ENCODE measurements at places on chromosomes 2 and 18. TPM values are rescaled to one million over a fixed set of nuclear protein-coding genes. Genes with fewer than 3 reads are reported as not detected.

DNA sequence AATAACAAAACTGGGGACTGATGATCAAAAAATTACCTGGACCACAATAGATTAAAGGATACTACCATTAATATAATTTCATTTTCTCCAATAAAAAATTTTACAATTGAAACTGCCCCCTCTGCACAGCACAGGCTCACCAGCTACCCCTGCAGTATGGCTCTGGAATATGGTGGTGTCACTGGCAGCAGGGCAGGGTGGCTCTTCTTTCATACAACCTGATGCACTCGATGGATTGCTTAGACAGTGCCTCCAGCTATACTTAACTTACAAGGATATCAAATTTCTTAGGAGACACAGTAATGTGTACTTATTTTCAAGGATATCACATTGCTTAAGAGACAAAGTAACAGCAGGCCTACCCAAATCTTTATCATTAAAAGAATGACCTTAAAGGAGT, 124.0 kb downstream of the PRELID3A start:
- no peak for DNase-seq

GRCh38 chr18:9927392-9928063, 13.7 kb downstream of the VAPA start:
- DNase-seq, result no peak

DNA sequence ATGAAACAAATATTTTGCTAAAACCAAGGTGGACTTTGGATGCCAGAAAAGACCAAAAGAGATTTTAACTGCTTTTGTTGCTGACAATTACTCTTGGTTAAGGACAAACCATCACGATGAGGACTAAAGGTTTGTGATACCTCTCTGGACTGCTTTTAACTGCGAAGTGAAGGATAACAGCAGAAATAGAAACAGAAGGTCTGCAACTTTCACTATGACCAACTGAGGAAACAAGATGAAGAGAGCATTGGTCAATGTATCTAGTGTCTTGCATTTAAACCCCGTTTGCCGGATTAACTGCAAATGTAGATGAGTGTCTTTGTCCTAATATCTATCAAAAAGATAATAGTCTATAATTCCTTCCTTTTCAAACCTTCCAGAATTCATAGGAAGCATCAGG, 541.7 kb downstream of the ERBB4 start:
- DNase-seq, result no peak

GRCh38 chr2:218518876-218519275, 49.3 kb downstream of the USP37 start:
- no peak for DNase-seq

GRCh38 chr18:44117821-44118220, 562.9 kb upstream of the SETBP1 start:
- no peak for DNase-seq

DNA sequence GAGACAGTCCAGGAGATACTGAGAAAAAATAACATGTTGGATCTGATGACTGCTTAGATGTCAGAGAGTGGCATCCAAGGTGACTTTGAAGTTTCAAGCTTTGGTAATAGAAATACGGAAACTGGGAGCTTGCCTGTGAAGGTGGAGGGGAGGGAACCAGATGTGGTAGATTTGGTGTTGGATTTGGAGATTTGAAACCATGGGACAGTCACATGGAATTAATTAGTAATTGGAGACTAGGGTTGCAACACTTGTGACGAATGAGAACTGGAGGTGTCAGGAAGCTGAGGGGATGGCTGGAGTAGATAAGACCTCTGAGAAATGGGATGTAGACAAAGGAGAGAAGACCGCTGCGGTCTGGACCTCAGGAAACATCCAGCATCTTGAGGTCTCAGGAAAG, 46.7 kb downstream of the RPL37A start:
- no peak for DNase-seq

DNA sequence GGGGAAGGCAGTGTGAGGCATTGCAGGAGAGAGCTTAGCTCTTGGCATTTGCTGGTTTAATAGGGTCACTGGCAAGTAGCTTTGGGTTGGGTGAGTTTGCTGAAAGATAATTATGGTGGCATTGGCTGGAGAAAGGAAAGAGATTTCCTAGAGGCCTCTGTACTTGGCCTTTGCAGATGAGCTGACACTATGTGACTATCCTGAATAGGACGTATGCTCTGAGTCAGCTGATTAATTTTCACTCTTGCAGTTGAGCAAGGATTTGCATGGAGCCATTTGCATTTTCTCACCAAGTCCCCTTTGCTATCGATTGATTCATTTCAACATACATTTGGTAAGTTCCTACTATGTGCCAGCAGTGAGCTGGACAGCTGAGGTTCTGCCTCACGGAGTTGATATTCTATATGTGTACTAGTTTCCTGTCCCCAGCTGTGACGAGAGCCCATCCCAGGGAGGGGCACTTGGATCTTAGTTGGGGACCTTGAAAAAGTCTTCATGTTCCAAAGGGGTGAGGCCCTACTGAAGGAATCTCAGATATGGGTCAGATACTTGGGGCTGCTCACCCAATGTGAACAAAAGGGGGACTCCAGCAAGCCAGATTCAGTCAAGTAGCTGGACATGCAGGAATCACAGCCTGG, 245.7 kb downstream of the LOXHD1 start:
- DNase-seq, result no peak

DNA sequence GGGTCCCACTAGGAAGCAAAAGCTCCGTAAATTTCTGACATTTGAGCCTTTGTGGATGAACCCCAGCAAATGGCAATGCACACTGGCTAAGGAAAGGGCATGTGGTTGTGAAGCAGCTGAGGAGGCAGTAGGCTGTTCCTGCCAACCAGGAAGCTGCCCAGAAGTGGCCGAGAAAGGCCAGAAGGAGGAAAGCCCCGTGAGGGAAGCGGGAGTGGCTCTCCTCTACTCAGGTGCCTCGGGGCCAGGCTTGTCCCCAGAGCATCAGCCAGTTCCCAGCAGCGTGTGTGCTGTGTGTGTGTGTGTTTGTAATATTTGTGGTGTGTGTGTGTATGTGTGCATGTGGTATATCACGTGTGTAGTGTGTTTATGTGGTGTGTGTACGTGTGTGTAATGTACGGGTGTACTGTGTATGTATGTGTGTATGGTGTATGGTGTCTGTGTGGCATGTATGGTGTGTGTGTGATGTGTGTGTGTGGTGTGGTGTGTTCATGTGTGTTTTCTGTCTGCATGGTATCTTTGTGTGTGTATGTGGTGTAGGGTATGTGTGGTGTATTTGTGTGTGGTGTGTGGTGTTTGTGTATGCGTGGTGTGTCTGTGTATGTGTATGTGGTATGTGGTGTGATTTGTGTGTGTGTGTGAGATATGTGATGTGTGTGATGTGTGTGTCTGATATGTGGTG, 90.6 kb downstream of the APOB start:
- no peak for DNase-seq

OLA1 gene
- total RNA-seq, result 166 TPM

- no peak for DNase-seq
Measured at GRCh38 chr2:52107124-52107523, 1075.2 kb upstream of the NRXN1 start.

AQP12B gene
- not detected for total RNA-seq

KCNG2 gene
- not detected for total RNA-seq

GRCh38 chr18:56851774-56852173, 200.6 kb downstream of the WDR7 start:
- no peak for DNase-seq

Measured in activated naive CD8-positive, alpha-beta T cell treated with anti-CD3 and anti-CD28 coated beads for 36 hours (primary cell).